ENCODE measurements at places on chromosomes 1 and 21. TPM values are rescaled to one million over a fixed set of nuclear protein-coding genes. Genes with fewer than 3 reads are reported as not detected.

Gene CELA3A
- not detected for total RNA-seq

Gene C1orf141
- total RNA-seq = not detected

Gene TMIGD3
- not detected for total RNA-seq

Gene MMEL1
- total RNA-seq = 2.0 TPM

Gene SRRM1
- 175 TPM for total RNA-seq

Gene ROR1
- total RNA-seq = 0.05 TPM

Gene VWA5B1
- not detected for total RNA-seq

Gene DOP1B
- total RNA-seq = 17.0 TPM

Gene SH3BGR
- total RNA-seq = 1.2 TPM

Gene ATP5PO
- 171 TPM for total RNA-seq

Gene SH3BGRL3
- total RNA-seq = 749 TPM

Gene GBP2
- 196 TPM for total RNA-seq

Data from T-helper 1 cell treated with Interleukin-12 subunit alpha and Interleukin-12 subunit beta and Interleukin-4 antibody, amounts not matched to agents 30 ng/mL and 1 ng/mL, for 36 hours (primary cell).